Iris pigment epithelial cell (primary cell): ENCODE measurements at places on chromosomes 6 and 20.

DNA sequence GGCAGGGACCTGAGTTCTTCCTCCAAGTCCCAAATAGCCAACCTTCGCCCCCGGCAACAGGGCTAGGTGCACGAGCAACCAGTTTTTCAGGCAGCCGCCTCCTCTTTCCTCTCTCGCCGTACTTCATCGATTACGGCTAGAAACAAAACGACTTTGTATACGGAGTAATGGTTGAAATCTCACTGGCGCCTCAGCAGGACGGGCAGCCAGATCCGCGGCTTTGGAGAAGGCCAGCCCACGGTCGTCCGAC lies 333 bp upstream of the SMIM13 start:
- no peak for DNase-seq

DNA sequence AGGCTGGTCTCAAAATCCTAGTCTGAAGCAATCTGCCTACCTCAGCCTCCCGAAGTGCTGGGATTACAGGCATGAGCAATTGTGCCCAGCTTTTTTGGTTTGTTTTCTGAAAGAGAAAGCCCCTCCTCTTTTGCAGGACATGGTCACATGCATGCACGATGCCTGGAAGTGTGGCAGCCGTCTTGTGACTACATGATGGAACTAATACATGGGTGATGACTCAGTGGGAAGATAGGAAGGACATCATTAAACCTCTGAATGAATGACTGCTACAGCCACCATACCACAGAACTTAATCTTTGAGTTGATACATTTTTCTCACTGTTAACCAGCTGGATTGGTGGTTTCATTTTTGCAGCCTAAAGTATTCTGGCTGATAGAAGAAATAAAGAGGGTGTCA lies 13.4 kb upstream of the CTNNBL1 start:
- DNase-seq = peak; percentile 23

GRCh38 chr20:10970109-10970508 lies 296.3 kb upstream of the JAG1 start:
- DNase-seq = peak; percentile 51

GRCh38 chr20:14142171-14142570 lies 146.9 kb downstream of the MACROD2 start:
- peak; percentile 47 for DNase-seq

GRCh38 chr6:116514111-116514510 lies 2.7 kb downstream of the CALHM5 start:
- DNase-seq = no peak

- DNase-seq = no peak
These were observed 71.4 kb downstream of the ARID1B start for GRCh38 chr6:156848533-156848932.

DNA sequence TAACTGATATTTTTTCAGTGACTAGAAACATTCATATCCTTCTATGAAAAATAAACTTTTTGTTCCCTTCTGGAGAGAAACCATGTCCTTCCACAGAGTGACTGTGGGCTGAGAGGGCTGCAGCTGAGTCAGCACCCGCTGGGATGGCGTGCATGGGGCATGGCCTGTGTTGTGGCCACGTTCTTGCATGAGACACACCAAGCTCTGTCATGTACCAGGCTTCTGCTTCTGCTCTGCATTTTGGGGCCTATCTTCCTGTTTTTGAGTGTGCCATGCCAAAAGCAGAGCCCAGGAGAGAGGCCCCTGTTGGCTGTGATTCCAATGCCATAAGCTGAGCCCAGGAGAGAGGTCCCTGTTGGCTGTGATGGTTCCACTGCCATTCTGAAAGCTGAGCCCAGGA lies 10.8 kb downstream of the APMAP start:
- DNase-seq = no peak

- peak; percentile 30 for DNase-seq
These were observed 30.2 kb upstream of the BCAS1 start for GRCh38 chr20:54100563-54100962.

DNA sequence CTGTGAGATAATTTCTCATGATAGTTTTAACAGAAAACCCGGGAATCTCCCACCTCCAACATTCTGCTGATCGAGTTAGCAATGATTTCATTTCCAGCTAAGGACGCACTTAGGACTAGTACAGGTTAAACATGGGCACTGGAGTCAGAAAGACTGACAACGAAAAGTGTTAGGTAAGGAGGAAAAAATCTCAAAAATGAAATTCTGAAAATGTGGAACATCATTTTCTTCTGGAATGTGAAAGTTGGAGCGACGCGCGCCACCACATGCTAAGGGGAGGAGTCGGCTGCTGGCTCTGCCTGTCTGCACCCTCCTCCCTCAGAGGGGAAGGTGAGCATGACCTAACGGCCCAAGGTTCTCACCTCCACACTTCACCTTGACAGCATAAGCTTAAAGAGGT lies 221.6 kb upstream of the KCNG1 start:
- no peak for DNase-seq

DNA sequence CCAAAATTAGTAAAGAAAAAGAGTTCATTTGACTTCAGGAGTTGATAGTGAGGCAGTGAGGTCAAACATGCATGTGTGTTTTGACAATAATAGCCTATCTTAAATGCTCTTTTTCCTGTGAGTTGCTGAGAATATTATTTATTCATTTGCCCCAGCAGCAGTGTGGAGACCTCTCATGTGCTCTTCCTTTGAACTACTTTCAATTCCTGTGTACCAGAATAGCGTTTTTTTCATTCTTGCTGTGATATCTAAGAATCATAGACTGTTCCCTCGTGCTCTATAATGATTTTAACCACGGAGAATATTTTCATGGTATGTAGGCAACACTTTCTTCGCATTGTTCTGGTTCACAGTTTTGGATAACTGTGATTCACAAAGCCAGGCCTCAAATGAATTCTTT lies 5.2 kb downstream of the CDYL start:
- DNase-seq = no peak

DNA sequence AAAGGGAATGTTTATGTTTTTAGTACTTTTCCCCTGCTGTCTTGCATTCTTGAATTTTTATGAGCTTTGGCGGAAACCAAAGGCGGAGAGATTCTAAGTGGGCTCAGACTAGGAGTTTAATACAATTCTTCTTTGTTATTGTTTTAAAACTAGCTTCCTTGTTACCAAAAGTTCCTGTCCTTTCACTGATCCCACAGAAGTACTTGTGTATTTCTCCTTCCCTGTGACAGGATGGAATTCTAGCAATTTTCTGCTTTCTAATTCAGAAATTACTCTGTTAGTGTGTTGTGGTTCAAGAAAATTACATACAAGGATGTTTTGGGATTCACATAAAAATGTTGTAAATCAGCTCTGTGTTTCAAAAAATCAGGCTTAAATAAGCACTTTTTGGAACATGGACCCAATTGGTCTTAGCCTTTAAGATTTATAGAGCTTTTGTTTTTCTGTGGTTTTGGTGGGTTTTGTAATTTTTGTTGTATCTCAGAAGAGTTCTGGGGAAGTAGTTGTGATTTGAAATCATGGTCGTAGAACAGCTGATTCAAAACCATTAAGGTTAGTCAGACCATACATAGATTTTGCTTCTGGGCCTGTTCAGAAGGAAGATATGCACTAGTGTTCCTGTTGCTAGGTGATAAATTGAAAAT lies 17.6 kb upstream of the CTAGE9 start:
- DNase-seq = no peak

DNA sequence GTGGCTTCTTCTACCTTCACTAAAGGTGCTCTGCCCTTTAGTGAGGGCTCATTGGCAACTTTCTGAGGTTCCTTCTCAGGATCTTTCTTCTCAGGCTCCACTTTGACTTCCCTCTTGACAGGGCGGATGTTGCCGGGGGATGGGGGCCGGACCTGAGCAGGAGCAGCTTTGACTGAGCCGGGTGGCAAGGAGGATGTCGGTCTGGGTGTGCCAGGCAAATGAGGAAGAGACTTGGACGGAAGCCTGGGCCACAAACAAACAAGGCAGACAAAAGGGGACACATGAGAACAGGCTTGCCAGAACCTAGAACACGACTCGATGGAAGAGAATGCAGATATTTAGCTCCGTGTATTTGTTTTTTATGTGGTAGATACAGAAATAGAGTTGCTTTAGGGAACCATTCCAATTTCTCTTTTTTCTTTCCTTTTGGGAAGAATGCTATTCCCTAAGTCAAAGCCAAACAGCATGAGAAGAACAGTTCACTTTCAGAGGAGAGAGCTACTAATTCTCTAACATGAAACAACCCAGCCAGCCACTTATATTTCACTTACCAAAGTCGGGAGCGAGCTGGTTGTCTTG lies 76.2 kb upstream of the BCLAF1 start:
- DNase-seq = no peak

- DNase-seq = peak; percentile 88
These were observed 27.6 kb upstream of the SRF start for GRCh38 chr6:43143235-43144128.

DNA sequence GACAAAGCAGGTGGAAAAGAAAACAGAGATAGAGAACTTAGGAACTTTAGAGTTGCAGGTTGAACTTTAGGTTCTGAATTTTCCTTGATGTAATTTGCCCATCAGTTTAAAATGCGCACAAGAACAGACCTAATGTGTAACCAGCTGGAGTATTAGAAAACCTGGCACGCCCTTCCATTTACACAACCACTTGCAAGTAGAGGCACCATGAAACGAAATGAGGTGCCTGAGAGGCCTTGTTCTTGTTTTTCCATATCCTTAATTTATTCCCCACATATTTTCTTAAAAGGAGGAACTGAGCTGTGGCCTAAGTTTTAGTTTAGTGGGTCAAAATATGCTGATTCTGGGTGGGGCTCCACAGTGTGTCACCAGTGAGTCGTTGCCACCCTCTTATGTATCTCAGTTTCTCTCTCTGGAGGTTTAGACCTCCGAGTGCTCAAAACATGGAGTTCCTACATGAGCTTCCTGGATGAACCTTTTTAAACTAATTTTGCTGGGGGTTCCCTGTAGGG lies 17.2 kb upstream of the IL22RA2 start:
- no peak for DNase-seq

GRCh38 chr6:110114004-110114403 lies 65.5 kb downstream of the WASF1 start:
- DNase-seq = no peak

GRCh38 chr6:169898788-169899480 lies 147.5 kb downstream of the ERMARD start:
- DNase-seq = no peak

GRCh38 chr6:11722805-11723631 lies 55.6 kb downstream of the ADTRP start:
- no peak for DNase-seq

DNA sequence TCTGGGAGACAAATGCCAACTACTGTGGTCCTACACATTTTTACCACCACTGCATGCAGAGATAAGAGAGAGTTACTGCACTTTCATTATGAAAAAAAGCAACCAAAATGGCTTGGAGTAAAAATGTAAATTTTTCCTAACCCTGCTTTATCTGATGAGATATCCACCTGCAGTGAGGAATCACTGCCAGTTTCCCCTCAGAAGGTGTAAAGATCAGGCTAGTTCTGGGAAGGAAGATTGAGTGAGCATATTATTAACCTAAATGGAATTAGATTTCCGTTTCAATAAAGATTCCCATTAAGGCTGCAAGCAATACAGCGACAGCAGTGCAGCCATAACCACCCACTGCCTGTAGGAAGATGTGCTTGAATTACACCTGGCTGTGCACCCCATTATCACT lies 84.9 kb downstream of the QRSL1 start:
- no peak for DNase-seq

DNA sequence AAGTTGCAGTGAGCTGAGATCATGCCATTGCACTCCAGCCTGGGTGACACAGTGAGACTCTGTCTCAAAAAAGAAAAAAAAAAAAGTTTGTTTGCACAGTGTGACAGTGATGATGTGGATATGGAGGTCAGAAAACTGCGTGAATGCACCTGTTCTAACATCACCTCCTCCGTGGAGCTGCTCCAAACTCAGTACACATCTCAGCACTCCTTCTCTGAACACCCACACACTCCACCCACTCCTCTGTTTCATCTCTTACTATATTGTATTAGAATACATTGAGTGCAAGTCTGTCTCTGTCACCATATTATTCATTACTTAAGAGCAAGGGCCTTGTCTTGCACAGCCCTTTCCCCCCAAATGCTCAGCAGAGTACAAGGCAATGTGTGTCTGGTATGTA lies 51.5 kb upstream of the ENPP4 start:
- DNase-seq = no peak

- DNase-seq = no peak
These were observed 69.0 kb upstream of the CNKSR3 start for GRCh38 chr6:154579485-154579884.

DNA sequence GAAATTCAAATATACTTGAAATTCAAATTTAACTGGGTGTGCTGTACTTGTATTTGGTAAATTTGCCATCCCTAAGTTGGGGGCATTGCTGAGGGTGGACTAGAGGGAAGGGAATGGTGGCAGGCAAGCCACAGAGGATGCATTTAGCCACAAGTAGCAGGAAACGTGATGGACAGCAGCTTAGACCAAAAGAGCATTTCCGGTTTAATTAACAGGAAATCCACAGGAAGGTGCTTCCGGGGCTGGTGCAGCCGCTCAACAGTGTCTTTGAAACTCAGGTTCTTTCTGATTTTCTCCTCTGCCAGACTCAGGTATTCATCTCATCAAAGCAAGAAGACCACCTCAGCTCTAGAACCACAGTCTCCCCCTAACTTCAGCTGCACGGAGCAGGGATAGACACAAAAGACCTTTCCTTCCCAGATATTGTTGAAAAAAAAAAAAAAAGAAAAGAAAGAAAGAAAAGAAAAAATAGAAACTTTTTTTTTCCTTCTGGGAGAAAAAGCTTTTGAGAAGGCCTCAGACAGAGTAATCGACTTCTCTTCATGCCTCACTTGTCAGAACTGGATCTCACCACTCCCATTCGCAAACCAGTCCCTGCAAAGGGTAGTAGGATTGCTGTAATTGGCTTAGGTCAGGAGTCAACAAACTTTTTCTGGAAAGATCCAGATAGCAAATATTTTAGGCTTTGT lies 8.0 kb upstream of the BCAS1 start:
- DNase-seq = no peak

DNA sequence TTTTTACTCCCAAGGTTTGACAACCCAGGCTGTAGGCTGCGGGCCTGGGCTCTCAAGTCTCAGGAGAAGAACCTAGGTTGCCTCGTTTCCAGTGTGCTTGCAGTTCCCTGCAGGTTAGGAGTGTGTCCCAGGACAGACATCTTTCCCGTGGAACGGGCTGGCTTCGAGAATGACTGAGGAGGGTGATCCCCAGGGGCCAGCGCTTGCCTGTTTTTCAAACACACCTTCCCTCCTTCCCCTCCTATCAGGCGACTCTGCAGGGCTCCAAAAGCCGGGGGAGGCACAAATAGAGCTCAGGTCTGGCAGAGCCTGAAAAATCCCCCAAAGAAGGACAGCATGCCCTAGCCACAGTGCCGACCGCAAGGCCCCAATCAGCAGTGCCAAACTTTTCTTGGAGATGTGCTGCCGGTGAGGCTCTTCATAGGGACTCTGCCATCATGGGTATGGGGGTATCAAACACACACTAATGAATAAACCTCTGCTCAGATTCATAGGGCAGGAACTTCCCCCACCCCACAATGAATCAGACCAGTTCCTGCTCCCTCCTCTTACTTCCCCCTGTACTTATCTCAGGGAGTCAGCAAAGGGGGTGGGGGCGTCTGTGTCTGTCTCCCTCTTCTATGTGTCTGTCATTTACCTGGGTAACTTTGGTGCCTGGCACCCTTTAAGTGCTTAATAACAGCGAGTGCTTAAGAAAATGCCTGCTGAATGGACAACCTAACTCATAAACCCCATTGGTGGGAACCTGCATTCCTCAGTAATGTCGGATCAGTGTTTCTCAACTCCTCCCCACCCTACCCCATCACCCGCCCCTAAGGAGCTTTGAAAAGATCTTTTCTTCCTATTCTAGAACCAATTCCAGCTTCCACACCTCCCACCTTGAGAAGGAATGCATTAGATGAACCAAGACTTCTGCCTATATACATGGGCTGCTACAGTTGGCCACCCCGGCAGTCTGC lies 1.6 kb downstream of the KCNG1 start:
- DNase-seq = peak; percentile 72
